ENCODE measurements at places on chromosomes 16 and 17. TPM values are rescaled to one million over a fixed set of nuclear protein-coding genes. Genes with fewer than 3 reads are reported as not detected.

GRCh38 chr17:34365340-34365739 lies 2.3 kb upstream of the CCL1 start:
- DNase-seq = no peak

DNA sequence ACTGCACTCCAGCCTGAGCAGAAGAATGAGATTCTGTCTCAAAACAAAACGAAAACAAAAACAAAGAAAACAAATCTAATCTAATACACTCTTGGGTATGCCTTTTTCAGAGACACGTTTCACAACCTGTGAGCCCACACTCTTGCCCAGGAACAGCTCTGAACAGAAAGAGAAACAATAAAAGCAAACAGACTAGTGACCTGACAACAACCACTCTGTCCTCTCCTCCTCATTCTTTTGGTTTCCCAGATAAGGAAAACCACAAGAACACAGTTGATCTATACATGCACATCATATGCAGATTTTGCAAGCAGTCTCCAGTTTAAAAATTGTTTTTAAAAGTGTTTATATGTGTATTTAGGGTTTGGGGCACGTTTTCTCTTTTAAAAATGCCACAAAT lies 1.3 kb downstream of the MKS1 start:
- DNase-seq = no peak

GRCh38 chr17:83161298-83162034 lies 82.1 kb downstream of the METRNL start:
- no peak for DNase-seq

- no peak for DNase-seq
Observed at GRCh38 chr16:77896415-77897128, 108.2 kb downstream of the VAT1L start.

DNA sequence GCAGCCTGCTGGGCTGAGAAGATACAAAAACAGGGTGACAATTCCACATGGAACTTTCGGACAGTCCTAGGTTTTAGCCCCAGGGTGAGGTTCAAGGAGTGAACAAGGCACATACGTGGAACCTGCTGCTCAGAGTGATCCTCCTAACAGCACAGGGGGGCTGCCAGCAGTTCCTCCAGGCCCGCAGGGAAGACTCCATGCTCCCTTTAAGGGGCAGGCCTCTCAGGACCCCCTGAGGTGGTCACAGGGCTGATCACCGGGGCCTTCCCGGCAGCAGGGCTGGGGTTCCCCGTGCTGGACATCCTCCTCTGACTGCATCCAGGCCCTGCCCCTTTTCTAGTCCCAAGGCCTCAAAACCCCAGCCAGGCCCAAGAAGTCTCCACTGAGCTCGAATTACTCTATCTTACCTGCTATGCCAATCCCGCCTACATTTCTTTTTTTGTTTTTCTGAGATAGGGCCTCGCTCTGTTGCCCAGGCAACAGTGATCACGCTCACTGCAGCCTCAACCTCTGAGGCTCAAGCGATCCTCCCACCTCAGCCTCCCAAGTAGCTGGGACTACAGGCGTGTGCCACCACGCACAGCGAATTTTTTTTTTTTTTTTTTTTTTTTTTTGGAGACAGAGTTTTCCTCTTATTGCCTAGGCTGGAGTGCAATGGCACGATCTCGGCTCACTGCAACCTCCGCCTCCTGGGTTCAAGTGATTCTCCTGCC lies 10.4 kb downstream of the CANT1 start:
- no peak for DNase-seq

DNA sequence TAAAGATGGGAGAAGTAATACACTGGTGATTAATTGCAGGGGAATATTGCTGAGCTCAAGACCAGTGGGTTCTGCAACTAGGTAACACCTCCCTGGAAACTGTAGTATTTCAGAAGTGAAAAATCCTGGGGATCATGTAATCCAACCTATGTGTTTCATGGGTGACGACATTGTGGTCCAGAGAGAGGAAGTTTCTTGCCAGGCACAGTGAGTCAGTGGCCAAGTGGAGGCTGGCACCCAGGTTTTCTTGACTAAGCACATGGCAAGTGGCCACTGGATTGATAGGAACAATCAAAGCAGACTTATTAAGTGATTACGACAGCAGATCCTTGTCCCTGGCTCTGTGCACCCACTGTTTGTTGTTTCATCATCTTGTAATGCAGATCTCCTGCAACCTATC lies 14.6 kb upstream of the CIITA start:
- DNase-seq = no peak

GRCh38 chr16:2767891-2768290 lies 9.2 kb downstream of the ELOB start:
- no peak for DNase-seq

- no peak for DNase-seq
Observed at GRCh38 chr16:23235176-23235575, 52.6 kb downstream of the SCNN1G start.

DNA sequence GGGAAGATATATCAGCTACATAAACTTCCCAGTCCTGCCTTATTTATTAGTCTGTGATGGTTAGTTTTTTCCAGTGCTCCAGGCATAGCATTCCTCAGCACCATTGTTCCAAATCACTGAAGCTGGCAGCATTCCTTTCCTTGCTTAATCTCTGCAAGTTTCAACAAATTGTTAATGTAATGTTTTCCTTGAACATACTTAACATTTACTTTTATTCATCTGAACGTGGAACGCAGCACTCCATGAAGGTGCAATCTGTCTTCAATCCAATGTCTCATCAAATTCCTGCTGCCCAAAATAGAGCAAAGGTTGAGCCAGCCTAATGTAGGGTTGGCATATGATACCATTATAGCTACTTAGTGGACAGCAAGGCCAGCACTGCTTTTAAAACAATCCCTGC lies 441.1 kb upstream of the RBFOX1 start:
- no peak for DNase-seq

The FKBP10 gene
- total RNA-seq = 10.2 TPM

The PYDC1 gene
- total RNA-seq = not detected

The KRT33A gene
- total RNA-seq = not detected

The HEATR3 gene
- 9.7 TPM for total RNA-seq

The TBC1D3C gene
- not detected for total RNA-seq

The RHBDF2 gene
- total RNA-seq = 23.7 TPM

All from pancreas (tissue), 10 donors.